ENCODE measurements at places on chromosomes 7 and 10.

- DNase-seq = no peak
Measured at GRCh38 chr7:24795407-24795767, 38.1 kb upstream of the GSDME start.

DNA sequence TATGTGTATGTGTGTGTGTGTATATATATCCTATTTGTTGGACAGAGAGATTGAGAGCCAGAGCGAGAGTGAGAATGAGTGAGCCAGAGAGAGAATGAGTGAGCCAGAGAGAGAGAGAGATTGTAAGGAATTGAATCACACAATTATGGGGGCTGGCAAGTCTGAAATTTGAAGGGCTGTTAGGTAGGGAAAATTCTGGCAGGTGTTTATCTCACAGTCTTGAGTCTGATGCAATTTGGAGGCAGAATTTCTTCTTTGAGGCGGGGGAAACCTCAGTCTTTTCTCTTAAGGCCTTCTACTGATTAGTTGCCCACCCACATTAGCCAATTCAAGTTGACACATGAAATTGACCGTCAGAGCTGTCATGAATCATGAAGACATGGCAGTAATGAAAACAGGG lies 41.0 kb upstream of the WASL start:
- no peak for DNase-seq

- DNase-seq = no peak
Measured at GRCh38 chr7:55774327-55775050, 88.1 kb downstream of the SEPTIN14 start.

DNA sequence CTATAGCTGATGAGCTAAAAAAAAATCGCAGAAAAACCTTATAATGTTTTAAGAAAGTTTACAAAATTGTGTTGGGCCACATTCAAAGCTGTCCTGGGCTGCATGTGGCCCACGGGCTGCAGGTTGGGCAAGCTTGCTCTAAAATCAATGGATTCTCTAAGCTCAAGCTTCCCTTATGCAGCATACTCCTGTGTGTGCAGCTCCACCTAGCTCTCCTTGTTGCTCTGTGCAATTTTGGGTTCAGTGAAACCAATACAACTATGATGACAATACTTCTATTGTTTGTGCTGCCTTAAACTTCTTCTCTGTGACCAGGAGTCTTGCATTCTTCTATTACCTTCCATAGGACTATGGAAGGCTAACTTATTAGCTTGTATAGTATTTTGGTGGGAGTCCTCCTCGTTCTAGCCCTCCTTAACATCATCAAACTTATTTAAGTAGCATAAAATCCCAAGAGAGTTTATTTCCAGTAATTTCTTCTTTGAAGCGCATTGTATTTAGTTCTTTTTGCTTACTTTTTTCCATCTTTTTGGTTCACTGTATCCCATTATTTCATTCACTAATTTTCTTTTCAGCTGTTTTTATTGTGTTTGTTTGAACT lies 170.9 kb upstream of the SMIM30 start:
- DNase-seq = peak; percentile 20

- DNase-seq = no peak
Measured at GRCh38 chr7:45919993-45920459, 1.0 kb downstream of the IGFBP3 start.

GRCh38 chr10:112792487-112793201 lies 157.4 kb upstream of the TCF7L2 start:
- DNase-seq = no peak

Data from smooth muscle cell of the brain vasculature (primary cell).